ENCODE measurements at places on chromosomes 2 and 18. TPM values are rescaled to one million over a fixed set of nuclear protein-coding genes. Genes with fewer than 3 reads are reported as not detected.
A peak's percentile ranks its signal among the peaks of the same experiment; 100 is the strongest.

Gene TRAPPC12
- total RNA-seq: 152 TPM

Gene LRP2
- total RNA-seq: not detected

- peak; percentile 77 for DNase-seq
These were observed 480 bp downstream of the DSEL start for GRCh38 chr18:67515942-67516538.

- peak; percentile 26 for DNase-seq
These were observed 428 bp downstream of the TCF4 start for GRCh38 chr18:55587418-55588110.

DNA sequence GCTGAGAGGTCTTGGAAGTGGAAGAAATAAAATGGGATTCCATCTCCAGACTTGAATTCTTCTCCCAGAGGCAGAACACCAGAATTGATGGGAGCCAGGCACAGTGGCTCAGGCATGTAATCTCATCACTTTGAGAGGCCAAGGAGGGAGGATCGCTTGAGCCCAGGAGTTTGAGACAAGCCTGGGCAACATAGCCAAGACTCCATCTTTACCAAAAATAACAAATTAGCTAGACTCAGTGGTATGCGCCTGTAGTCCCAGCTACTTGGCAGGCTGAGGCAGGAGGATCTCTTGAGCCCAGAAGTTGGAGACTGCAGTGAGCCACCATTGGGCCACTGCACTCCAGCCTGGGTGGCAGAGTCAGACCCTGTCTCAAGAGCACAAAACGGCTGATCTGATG, 144.3 kb downstream of the C1D start:
- no peak for DNase-seq
